ENCODE measurements at places on chromosomes 7 and 10.

GRCh38 chr7:70791341-70791740, 340.6 kb upstream of the GALNT17 start:
- no peak for DNase-seq

- DNase-seq: peak; percentile 63
These were observed 43.4 kb downstream of the MYOF start for GRCh38 chr10:93438613-93439253.

DNA sequence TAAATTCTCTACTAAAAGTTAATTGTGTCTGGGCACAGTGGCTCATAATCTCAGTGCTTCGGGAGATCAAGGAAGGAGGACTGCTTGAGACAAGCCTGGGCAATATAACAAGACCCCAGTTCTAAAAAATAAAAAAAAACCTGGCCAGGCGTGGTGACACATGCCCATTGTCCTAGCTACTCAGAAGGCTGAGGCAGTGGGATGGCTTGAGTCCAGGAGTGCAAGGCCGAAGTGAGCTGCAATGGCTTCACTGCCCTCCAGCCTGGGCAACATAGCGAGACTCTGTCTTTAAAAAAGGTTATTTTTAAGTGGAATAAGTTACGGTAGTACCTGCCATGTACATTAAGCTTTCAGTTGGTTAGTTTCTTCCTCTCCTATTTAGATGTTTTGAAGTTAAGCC, 28.9 kb downstream of the CDK14 start:
- no peak for DNase-seq

- DNase-seq: no peak
These were observed 115.3 kb downstream of the PLPP4 start for GRCh38 chr10:120572307-120572706.

- DNase-seq: no peak
These were observed 161.9 kb upstream of the WNT16 start for GRCh38 chr7:121166916-121167315.

- DNase-seq: no peak
These were observed 4.5 kb upstream of the TRAPPC14 start for GRCh38 chr7:100163006-100163531.

GRCh38 chr10:95564291-95564690, 3.1 kb upstream of the SORBS1 start:
- no peak for DNase-seq

DNA sequence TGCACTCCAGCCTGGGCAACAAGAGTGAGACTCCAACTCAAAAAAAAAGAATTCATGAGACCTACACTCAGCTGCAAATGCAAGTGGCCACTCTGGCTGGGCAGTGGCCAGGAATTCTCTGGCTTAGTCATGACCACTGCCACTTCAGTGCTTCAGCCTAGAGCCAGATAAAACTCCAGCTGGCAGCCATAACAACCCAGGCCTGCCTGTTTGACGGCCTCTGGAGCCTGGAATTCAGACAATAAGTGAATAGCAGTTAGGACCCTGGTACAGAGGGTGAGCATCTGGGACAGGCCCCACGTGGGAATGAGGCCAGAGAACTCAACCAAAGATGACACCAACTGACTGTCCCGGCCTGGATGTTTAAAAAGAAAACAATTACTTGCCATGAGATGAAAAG, 18.9 kb downstream of the RCC1L start:
- peak; percentile 41 for DNase-seq

DNA sequence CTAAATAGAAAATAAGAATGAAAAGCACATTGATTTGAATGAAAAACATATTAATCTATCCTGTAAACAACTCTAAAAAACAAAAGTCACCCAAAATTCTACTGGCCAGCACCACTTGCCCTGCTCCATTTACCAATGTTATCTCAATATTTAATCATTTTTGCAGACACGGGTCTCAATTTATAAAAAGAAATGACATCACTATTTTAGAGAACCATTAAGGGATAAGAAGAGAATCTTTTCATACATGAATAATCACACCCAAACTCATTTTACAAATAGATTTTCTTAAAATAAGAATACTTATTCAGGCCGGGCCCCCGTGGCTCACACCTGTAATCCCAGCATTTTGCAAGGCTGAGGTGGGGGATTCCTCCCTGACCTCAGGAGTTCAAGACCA, 3.9 kb downstream of the SAR1A start:
- DNase-seq: no peak

Data from ascending aorta (tissue), 2 donors.